ENCODE measurements at places on chromosomes 4 and X.

DNA sequence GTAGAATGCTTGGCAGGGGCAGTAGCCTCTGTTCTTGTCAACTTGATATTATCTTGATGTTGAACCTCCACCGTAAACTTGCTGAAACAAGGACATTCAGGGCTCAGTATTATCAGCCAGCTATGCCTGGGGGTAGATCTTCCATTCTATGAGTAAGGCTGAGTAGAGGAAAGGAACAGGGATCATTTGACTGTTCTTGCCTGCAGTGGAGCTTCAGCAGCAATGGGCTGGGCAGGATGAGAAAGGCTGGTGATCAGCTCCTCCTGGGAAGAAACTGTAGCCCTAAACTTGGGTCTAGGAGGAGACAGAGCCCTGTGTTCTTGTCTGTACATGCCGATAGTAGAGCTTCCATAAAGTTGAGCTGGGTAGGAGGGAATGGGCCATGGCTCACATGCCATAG is 127.2 kb downstream of the CCSER1 start:
- DNase-seq = no peak

- DNase-seq = no peak
These were observed 202.1 kb downstream of the LHFPL1 start for GRCh38 chrX:112477653-112478052.

DNA sequence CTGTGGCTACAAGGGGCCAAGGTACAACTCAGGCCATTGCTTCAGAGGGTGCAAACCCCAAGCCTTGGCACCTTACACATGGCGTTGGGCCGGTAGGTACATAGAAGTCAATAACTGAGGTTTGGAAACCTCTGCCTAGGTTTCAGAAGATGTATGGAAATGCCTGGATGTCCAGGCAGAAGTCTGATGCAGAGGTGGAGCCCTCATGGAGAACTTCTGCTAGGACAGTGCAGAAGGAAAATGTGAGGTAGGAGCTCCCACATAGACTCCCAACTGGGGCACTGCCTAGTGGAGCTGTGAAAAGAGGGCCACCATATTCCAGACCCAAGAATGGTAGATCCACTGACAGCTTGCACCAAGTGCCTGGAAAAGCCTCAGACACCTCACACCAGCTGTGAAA is 92.1 kb upstream of the SFRP2 start:
- no peak for DNase-seq

GRCh38 chr4:20203508-20203907 is 48.2 kb upstream of the SLIT2 start:
- DNase-seq = peak; percentile 98

DNA sequence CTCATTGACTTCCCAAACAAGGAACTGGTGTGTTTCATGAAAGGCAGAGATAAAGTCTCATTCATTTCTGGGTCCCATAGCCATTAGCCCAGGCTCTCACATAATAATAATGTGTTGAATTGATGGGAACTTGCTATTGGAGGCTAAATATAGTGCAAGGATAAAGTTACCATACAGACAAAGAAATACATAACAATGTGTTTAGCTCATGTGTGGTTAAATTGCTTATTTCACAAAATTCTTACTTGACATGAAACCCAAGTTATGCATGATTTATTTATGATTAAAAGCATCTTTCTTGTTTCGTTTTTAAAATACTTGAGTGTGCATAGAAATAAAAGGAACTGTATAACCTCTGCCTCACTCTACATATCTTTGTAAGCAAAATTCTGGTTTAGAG is 37.3 kb upstream of the LPAR4 start:
- DNase-seq = peak; percentile 53

DNA sequence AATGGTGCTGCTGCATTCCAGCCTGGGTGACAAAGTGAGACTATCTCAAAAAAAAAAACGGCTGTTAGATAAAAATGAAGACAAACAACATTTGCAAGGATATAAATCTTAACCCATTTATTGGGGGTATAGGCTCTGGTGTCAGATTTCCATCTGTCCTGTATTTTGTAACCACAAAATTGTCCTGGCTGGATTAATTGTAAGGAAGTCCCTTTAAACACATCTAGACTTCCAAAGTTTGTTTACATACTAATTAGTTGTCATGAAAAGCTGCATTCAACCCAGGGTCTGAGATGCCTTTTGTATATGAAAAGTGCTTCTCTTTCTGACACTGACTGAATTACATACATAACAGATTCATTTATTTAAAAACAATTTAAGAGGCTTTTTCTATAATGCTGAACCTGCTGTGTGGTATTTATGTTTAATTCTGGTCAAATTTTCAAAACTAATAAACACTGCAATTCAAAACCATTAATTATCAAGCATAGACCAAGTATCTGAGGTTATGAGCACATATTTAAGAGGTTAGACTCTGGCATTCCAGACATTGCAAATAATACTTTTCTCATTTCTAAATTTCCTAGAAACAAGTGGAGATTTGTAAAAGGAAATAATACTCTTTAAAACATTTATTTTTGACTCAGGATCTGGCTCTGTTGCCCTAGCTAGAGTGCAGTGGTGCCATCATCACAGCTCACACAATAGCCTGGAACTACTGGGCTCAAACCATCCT is 17.5 kb upstream of the UGDH start:
- DNase-seq = no peak

- DNase-seq = no peak
These were observed 245.2 kb downstream of the RAB28 start for GRCh38 chr4:13238936-13239335.

DNA sequence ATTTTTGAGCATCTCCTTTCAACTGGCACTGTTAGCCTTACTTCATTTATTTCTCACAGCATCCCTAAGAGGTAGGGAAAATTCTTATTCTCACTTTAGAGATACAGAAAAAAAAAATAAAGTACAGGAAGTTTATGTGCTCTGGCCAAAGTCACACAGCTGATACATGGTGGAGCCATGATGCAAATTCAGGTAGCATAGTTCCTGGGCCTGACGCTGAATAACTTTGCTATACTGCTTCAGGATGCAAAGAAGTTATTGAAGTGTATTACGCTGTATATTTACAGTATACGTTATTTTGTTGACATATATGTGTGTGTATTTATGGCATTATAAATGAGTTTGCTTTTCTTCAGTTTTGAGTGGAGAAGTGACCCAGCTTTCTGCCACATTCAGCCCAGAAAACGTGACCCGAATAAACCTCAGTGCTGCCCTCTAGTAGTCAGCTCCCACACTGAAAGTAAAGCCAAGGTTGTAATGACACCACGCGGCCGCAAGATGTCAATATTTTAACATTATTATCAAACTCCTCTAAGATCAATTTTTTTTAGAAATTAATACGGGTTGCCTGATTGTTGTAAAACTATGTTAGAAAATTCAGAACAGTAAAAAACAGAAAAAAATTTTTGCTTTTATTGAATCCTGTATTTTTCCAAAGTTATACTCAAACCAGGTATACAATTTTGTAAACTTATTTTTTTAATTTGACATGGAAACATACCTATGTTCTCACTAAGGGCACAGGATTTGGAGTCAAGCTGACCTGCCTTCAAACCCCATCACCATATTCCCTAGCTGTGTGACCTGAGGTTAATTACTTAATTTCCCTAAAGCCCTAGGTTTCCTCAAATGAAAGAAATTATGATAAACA is 3.8 kb upstream of the GUCY2F start:
- DNase-seq = peak; percentile 28

DNA sequence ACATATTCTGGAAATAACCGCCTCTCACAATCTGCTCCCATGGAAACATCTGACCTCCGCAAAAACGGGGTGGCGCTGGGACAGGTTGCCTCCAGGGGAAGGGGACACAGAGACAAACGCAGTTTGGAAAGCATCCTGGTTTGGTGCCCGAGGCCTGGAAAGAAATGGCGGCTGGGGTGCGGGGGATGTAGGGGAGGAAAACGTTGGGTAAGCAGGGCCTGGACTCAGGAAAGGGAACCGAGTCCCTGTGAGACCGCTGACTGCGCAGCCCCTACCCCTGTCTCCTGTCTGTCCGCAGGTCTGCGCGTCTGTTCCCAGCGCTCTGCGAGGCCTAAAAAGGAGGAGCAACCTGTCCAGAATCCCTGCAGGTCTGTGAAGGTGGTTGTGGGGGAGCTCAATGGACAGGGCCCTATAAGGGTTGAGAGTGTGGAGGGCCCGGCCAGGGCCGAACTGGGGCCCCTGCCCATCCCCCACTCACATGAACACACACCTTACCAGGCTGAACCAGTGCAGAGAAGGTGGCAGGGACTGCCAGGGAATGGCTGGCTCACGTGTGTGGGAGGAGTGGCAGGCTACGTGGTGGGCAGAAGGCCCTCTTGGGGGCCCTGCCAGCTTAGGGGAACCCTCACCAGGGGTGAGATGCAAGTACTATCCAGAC is 672 bp downstream of the TCEAL3 start:
- no peak for DNase-seq

DNA sequence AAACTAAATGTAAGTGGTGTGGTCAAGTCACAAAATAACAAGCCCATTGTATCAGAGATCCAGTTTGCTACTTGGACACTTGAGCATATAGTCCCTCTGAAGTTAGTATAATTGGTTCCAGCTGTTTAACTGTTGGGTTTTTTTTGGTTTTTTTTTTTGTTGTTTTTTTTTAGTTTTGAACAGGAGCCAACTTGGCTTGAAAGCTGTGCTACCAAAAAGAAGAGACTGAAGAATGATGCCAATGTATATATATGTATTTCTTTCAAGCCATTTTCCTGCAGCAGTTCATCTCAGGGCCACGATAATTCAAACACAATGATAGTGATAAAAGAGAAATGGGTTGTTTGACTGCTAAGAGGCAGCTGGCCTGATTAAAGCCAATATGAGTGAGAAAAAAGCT is 138.3 kb downstream of the PCDH18 start:
- peak; percentile 54 for DNase-seq

GRCh38 chrX:68808686-68809357 is 20.0 kb upstream of the EFNB1 start:
- no peak for DNase-seq

GRCh38 chr4:117063961-117064696 is 21.2 kb downstream of the TRAM1L1 start:
- DNase-seq = peak; percentile 26

DNA sequence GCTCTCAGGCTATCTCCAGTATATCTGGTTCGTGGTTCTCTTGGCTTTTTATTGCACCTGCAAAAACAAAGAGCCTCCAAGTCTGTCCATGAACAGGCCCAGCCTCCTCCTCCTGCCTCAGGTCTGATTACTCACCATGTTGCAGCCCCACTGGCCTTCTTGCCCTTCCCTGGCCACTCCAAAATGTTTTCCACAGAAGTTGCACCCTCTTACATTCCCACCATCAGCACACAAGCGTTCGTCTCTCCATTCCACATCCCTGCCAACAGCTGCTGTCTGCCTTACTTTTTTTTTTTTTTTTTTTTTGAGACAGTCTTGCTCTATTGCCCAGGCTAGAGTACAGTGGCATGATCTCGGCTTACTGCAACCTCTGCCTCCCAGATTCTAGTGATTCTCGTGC is 86.7 kb downstream of the RFC1 start:
- DNase-seq = no peak

DNA sequence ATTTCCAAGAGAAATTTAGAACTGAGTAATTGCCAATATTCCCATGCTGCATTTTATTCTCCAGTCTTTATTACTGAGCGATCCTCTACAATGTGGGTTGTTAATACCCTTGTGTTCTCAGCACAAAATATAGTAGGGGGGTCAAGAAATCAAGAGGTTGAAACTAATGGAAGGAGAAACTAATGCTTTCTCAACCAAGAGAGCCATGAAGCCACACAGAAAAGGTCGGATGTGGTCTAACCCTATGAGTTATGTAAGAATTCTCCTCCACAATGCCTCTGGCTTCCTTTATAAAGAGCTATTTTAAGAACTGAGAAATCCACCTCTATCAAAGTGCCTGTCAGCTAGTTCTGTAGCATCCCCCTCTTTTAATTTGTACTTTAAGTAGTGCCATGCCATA is 268.5 kb downstream of the CHIC1 start:
- no peak for DNase-seq

GRCh38 chrX:44494357-44494756 is 48.3 kb downstream of the FUNDC1 start:
- DNase-seq = no peak

- no peak for DNase-seq
These were observed 509.8 kb downstream of the ARAP2 start for GRCh38 chr4:35734381-35735098.

DNA sequence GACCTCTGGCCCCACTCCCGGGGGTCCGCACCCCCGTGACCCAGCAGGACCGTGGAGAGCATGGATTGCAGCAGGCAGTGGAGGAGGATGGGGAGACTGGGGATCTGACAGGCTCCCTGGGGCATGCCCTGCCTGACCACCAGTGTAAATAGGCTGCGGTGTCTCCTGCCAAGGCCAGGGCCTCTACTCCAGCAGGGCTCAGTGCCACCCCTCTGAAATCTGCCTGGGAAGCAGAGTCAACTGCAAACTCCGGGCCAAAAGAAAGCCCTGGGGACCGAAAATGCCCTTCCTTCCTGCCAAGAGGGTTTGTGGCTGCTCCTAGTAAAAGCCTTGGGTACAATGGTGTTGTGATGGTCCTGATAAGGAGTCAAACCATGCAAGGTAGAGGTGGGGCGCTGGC is 6.4 kb downstream of the ADRA2C start:
- DNase-seq = no peak

GRCh38 chr4:7638984-7639789 is 204.5 kb upstream of the PSAPL1 start:
- no peak for DNase-seq

DNA sequence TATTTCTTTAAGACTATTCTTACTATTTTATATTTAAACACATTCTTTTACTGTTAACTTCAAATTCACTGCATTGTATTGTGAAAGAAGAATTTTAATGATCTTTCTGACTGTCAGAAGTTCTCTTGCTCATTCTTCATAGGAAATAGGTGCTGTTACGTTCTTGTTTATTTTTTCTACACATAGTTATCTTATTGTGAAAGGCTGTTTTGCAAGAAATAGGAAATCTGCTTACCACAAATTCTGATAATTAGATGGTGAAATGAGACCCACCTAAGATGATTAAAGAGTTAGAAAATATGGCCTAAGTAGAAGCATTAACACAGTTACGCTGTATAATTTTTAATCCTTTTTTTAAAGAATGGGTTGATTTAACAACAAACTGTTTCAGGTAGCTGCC is 316.1 kb upstream of the ZFP42 start:
- no peak for DNase-seq

GRCh38 chr4:20268028-20268427 is 16.3 kb downstream of the SLIT2 start:
- no peak for DNase-seq

DNA sequence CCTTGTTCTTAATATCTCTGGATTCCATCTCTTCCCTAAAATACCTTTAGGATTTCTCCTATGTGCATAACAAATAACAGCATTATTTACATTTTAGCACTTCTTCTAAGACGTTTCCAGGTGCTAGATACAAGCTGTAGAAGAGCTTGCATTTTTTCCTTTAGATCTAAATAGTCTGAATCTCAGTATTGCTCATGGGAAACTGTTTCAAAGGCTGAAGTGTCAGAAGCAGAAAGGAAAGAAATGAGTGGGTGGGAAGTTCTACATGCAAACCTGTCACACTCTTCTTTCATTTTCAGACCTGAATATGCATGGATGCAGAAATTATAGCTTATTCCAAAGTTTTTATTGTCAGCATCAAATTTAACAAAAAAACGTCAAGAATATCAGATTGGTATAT is 41.8 kb downstream of the FGF13 start:
- DNase-seq = no peak
